Fibroblast of skin of back (primary cell): ENCODE measurements at places on chromosomes 2 and 18.

DNA sequence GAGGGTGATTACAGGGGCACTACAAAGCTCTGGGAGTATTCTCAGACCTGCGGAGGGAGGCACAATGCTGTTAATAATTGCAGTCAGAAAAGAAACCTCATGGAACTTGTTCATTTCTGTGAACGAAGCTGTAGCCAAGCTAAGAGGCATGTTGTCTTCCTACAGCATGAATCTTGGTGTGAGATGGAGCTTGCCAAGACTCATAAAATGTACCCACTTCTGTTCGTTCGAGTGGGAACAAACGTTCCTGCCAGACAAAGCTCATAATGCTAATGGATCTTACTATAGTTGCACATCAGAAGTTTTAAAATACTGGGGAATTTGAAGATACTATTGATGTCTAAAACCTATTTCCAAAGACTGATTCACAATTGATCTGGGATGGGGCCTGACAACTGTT, 489.1 kb downstream of the ZEB2 start:
- DNase-seq = no peak

- no peak for DNase-seq
Observed at GRCh38 chr18:8088626-8089025, 520.6 kb upstream of the RAB12 start.

GRCh38 chr2:86158286-86158685, 37.0 kb downstream of the IMMT start:
- DNase-seq = no peak

GRCh38 chr2:156399224-156399949, 36.8 kb upstream of the GPD2 start:
- DNase-seq = no peak

DNA sequence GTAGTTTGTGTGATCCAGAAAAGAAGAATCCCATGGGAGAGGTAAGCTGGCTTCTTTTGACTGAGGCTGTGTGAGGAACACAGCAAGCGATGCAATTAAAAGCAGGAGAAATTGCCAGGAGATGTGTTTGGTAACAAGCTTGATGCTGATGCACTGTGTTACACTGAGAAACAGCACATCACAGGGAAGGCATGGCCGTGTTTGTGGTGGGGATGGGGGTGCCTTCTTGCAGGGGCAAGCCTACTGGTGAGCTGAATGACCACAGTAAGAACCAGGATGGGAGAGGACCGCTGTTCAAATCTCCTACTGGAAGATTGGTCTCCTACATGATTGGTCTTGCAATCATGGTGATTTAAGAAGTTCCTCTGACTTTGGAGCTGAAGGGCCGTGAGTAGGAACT, 477.7 kb upstream of the HS6ST1 start:
- no peak for DNase-seq

GRCh38 chr2:237693291-237693994, 66.1 kb downstream of the LRRFIP1 start:
- peak; percentile 61 for DNase-seq

- DNase-seq = no peak
Observed at GRCh38 chr2:129367107-129367506, 612.4 kb upstream of the RAB6C start.

DNA sequence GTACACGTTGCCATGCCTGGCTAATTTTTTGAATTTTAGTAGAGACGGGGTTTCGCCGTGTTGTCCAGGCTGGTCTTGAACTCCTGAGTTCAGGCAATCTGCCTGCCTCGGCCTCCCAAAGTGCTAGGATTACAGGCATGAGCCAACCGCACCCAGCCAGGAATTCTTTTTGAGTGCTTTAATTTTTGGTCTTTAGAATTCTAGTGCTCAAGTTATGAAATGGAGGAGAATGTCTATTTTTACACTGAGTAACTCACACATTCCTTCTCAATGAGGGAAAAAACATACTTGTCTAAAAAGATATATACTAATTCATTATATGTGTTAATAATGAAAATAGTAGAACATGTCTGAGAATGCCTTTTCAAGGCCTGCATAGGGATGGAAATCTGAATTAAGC, 8.5 kb downstream of the ZNF396 start:
- peak; percentile 51 for DNase-seq

DNA sequence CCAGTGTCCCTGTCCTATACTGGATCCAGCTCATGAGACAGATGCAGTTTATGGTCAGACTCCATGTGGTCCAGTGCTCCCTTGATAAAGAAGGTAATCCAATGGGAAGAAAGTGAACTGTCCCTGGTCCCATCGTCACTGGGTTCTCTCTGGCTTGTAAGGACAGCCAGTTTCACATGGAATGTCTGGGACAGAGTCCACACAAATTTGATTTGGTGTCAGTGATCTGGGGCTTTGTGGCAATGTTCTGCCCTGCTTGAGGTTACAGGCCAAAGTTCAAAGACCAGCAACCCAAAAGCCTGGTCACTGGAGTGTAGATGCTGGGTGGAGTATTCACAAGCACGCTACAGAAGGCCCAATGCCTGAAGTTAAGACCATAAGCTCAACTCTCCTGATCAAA, 22.2 kb upstream of the FHL2 start:
- DNase-seq = no peak

- DNase-seq = peak; percentile 3
Observed at GRCh38 chr2:4715065-4715464, 977.1 kb upstream of the SOX11 start.

- DNase-seq = no peak
Observed at GRCh38 chr2:10447895-10448575, at the start of gene ODC1. Gene ODC1, minus strand, starts transcription at chr2:10448327. Its CDS starts 3,295 bp downstream, at chr2:10445032.

GRCh38 chr18:3481696-3482210, 31.8 kb downstream of the TGIF1 start:
- DNase-seq = no peak

DNA sequence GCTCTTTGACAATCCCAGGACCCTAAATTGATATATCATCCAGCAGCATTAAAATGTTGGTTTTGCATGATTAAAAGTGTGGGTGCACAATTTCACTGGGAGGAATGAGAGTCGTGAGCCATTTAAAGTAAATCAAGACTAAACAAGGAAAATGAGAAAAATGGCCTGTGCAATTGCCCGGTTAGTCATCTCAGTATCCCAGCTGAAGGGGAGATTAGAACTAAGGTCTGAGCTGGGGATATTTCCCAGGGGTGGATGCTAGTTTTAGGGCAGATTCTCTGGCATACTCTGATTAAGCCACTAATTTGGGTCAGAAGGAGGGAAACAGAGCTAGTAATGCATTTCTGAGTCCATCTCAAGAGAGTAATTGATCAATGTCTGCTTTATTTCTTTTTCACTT, 177.2 kb downstream of the EN1 start:
- peak; percentile 34 for DNase-seq

DNA sequence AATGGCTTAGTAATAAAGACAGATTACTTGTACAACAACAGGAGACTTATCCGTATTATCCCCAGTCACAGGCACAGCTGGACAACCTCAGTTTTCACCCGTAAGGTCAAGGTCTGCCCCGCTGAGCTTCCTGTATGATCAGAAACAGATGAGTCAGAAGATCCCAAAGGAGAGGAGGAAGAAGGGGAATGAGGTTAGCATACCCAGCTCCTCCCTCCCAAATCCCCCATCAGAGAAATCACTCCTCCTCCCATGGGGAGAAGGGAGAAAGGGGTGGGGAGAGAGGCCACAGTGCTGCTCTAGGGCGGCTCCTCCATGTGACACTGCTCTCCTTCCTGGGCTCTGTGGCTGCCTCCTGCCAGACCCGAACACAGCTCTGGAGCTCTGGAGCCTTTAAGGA, 53.8 kb upstream of the SPTBN1 start:
- DNase-seq = peak; percentile 85

DNA sequence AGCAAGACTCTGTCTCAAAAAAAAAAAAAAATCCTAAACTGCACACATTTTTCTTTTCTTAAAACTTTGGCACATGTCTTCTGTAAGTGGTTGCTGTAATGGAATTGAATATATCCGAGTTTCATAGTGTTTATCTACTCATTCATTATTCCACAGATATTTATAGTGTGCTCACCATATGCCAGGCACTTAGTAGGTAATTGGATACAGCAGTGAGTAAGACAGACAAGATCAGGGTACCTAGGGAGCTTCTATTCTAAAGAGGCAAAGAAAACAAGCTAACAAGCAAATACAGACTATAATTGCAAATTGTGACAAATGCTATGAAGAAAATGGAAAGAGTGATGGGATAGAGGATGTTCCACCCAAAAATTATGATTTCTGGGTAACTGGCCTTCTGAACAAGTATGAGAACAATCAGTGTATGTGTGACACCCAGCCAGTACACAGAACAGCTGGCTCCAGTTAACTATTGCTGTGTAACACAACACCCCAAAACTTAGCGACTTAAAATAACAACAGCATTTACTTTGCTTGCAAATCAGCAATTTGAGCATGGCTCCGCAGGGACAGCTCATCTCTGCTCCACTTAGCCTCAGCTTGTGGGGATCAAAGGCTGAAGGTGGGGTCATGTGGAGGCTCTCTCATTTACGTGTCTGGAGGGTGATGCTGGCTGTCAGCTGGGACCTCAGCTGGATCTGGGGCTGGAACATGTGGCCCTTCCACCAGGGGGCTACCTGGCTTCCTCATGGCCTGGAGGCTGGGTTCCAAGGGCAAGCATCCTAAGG, 224.9 kb downstream of the INSIG2 start:
- DNase-seq = no peak

DNA sequence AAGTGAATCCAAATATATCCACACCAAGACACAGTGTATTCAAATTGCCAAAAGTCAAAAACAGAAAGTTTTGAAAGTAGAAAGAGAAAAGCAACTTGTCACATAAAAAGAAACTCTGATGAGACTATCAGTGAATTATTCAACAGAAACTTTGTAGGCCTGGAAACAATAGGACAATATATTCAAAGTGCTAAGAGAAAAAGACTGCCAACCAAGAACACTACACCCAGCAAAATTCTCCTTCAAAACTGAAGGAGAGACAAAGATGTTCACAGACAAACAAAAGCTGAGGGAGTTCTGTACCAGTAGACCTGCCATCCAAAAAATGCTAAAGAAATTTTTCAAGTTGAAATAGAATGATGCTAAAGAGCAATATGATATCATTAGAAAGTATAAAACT, 69.6 kb downstream of the GYPC start:
- no peak for DNase-seq

GRCh38 chr2:144679942-144680341, 160.0 kb upstream of the ZEB2 start:
- no peak for DNase-seq

GRCh38 chr2:233448575-233448974, 94.3 kb downstream of the DGKD start:
- no peak for DNase-seq

DNA sequence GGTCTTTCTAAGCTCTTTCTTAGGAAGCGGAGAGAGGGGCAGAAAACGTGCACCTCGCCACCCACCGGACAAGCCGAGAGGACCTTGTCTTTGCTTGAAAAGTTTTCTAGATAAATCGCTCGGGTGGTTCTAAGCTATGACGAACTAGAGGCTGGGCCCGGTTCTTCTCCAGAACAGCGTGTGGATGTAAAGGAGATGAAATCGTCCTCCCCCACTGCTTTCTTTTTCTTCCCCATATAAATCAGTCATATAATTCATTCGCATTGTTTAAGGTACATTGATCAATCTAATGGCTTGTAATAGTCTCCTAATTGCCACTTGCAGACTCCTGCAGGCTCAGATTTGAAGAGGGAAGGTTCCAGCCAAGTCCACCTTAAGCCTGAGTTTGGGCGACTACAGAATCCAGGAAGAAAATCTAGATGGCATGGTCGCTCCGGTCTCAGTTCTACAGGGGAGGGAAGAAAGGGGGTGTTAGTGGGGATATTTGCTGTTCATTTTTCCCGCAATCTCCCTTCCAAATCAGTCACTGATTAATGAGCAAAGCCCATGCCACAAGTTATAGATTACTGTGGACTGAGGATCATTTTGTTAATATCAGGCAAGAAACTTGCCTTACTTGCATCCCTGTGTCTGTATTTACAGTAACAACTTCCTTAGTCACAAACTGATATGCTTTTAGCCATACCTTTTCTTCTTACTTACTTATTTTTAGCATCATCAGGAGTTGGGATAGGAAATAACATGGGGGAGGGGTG, 5.6 kb upstream of the SP9 start:
- DNase-seq = no peak

DNA sequence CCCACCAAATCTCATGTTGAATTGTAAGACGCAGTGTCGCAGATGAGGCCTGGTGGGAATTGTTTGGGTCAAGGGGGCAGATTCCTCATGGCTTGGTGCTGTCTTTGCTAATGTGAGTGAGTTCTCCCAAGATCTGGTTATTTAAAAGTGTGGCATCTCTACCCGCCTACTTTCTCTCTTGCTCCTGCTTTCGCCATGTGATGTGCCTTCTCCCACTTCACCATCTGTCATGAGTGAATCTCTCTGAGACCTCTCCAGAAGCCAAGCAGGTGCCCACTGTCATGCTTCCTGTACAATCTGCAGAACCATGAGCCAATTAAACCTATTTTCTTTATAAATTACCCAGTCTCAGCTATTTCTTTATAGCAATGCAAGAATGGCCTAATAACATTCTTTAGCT, 246.6 kb upstream of the CDH20 start:
- no peak for DNase-seq

DNA sequence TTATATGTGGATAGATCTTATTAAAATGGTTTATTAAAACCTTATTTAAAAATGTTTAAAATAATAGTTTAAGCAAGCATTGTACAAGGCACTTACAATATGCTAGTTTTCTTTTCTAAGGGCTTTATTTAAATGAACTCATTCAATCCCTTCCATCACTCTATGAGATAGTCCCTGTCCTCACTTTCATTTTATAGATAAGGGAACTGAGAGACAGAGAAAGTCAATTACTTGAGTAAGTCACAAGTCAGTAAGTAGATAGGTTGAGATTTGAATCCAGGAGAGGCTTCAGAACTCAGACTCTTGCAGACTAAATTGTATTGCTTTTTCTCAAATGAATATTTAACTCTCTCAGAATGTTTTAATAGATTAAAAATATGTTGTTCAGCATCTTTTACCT, 95.2 kb downstream of the KLHL14 start:
- no peak for DNase-seq

DNA sequence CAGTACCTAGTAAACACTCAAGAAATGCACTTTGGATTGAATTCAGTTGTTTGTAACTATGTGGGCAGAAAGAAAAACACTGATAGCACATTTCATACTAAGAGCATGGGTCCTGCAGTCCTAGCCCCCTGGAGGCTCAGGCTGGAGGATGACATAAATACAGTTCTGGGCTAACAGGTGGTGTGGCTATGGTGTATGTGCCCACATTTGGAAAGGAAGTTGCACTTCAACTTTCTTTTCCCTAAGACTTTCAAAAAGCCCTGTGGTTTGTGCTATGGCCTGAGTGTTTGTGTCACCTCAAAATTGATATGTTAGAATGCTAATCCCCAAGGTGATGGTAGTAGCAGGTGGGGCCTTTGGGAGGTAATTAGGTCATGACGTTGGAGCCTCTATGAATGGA, 218.2 kb downstream of the CDCA7 start:
- no peak for DNase-seq
